ENCODE measurements at places on chromosomes 7 and 10.

GRCh38 chr7:55149001-55149400, 130.2 kb downstream of the EGFR start:
- no peak for DNase-seq

DNA sequence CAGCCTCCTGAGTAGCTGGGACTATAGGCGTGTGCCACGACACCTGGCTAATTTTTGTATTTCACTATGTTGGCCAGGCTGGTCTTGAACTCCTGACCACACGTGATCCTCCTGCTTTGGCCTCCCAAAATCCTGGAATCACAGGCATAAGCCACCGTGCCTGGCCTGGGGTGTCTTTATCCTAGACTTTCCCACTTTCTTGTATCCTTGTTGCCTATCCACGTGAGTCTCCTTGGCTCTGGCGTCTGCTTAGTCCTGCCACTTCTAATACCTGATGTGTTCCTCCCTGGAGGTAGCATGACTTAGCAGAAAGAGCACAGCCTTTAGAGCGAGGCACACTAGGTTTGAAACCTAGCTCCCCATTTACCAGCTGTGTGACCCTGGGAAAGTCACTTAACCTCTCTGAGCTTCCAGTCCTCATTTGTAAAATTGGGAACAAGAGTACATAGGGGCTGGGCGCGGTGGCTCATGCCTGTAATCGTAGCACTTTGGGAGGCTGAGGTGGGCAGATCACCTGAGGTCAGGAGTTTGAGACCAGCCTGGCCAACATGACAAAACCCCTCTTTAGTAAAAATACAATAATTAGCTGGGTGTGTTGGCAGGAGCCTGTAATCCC, 344.6 kb downstream of the TYW1 start:
- DNase-seq, result no peak

DNA sequence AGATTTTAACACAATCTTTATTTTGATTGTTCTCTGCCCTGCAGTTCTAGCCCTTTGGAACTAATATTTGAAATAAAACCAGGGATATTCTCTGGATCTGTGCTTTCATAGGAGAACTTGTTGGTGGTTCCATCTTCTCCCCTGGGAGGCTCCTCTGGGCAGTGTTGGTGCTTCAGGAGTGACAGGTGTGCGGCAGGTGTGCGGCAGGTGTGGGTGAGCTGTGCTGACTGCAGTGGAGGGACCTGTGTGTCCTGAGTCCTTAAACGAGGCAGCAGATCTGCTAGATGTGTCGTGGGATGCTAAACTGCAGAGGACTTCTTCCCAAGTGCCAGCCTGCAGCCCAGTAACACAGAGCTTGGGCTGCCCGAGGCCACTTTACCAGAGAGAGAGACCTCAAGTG, 98.4 kb downstream of the LYZL1 start:
- no peak for DNase-seq

DNA sequence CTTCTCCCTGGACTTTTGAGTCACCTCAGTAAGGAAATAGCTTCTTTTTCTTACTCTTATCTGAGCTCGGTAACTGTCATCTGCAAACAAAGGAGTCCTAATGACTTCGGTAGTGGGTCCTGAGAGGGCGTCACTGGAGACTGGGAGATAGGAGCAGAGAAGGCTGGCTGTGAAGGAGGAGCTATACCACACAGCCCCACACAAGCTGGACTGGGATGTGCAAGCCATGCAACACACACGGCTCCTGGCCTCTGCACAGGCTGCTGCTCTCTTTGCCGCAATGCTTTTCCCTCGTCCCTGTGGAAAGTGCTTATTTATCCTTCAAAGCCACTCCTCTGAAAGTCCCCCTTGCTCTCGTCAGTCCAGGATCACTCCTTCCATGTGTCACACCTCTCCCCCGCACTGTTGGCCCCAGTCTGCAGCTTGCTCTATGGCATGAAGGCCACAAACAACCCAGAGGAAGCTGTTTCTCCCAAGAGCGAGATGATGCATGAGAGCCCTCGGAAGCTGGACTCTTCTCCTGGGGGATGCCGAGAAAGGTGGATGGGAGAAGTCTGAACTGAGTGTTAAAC, 14.9 kb downstream of the TMEM273 start:
- no peak for DNase-seq

GRCh38 chr7:121558288-121558687, 162.2 kb upstream of the FAM3C start:
- DNase-seq, result no peak

DNA sequence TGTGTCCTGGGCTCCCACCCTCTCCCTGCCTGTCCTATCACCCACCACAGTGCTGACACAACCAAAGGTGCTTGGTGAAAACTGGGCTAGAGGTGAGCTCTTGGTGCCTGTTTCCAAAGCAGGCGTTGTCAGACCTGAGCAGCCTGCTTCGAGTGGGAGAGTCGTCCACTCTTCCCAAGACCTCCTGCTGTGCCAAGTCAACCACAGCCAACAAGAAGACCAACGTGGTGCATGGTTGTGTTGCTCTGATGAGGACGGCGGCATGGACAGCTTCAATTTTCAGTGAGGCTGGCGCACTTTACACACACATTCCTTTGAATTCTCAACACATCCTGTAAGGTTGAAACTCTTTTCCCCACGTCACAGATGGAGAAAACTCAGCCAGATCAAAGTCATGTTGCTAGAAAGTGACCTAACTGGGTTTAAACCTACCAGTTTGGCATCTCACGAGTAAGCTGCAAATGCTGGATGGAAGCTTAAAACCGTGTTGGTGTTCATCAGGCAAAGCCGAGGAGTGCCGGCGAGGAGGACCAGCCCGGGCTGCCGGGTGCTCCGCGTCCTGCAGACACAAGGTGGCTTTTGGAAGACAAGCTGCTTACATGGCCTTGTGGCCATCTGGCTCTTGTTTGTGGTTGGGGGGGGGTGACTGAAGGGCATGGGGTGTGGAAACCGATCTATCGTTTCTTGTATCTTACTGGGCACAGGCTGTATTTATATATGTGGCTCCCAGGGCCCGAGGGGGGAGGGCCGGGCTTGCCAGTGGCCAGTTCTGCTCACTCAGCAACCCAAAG, 39.3 kb downstream of the INSIG1 start:
- DNase-seq, result no peak

DNA sequence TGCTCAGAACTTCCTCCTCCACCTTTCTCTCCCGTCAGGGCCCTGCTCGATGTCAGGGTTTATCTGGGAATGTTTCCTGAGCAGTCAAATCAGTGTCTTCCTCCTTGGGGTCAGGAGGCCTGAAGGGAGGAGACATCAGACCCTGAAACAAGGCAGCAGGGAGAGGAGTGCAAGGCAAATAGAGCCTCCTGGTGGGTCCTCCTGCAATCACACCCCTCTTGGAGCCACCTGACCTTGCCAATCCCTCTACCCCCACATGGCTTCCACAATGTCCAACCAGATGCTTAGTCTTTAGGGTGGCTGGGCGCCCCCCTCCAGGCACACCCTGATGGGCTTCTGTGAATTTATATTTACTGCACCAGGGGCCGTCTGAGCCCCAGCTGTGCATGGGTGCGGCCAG, 12.2 kb downstream of the GPR26 start:
- DNase-seq, result no peak

DNA sequence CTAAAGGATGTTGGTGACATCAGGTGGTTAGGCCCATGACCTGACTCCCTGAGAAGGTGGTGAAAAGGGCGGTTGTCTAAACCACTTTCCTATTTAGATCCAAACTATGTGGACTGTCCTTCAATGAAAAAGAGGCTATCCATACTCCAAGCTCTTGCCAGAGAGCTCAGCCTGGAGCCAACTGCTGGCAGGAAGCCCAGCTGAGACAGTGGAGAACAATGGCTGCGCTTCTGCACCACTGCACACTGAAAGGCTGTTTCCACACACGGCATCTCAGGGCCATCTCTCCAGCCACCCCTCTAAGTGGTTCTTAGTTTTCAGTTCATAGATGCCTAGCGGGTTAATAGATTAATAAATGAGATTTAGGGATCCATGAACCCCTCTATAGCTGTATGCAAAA, 488.8 kb upstream of the ZMIZ1 start:
- DNase-seq, result no peak

GRCh38 chr10:43086321-43086942, 9.6 kb downstream of the RET start:
- DNase-seq, result no peak

DNA sequence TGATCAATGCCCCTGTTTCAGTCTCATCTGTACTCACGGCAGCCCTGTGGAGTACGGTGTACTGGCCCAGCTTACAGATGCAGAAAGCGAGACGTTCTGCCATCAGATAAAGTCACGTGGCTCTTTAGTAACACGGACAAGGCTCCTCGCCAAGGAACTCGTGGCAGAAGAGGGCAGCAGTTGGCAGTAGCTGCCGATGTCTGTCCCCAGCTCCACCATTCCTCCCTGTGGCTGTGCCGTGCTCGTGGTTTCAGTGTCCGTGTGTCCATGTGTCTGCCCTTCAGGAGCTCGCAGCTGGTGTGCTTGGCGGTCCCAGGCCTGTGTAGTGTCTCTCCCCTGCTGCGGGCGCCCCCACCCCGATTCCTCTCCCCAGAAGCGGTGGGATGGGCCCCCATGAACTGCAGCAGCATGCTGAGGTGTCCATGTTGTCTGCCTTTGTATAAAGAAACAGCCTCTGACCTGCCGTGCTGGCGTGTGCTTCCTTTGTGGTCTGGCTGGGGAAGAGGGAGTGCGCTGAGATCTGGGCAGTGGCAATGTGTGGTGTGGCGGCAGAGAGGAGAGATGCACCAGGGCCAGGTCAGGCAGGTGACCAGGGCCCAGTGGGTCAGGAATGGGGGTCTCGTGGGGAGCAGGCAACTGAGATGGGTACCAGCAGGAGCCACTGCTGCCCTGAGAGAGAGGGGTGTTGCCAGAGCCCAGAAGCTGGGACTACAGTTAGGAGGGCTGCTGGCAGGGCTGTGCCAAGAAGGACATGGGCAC, 9.8 kb downstream of the RHBDD2 start:
- no peak for DNase-seq

DNA sequence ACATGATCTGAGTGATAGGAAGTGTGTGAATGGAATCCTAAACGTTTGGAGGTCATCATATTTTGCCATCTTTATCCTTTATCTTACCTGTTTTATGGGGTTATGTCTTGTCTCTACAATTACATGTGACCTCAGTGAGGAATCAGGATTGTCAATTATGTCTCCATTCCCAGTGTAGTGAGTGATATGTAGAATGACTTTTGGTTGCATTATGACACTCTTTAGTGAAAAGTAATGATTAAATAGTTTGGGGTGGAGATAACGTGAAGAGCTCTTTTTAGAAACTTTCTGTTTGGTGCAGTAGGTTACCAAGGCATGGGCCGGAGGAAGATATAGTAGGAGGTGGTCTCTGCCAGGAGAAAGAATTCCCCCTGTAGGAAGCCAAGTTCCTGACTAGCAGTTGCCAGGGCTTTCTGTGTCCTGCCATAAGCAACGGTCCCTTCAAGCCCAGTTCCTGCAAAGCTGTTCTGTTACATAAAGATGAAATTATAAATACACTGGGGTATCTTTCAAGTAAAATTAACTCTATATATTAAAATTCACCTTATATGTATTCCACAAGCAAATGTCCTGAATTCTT, 228.2 kb downstream of the NSUN6 start:
- DNase-seq, result no peak

- no peak for DNase-seq
These were observed 2.2 kb downstream of the STOX1 start for GRCh38 chr10:68829521-68829920.

DNA sequence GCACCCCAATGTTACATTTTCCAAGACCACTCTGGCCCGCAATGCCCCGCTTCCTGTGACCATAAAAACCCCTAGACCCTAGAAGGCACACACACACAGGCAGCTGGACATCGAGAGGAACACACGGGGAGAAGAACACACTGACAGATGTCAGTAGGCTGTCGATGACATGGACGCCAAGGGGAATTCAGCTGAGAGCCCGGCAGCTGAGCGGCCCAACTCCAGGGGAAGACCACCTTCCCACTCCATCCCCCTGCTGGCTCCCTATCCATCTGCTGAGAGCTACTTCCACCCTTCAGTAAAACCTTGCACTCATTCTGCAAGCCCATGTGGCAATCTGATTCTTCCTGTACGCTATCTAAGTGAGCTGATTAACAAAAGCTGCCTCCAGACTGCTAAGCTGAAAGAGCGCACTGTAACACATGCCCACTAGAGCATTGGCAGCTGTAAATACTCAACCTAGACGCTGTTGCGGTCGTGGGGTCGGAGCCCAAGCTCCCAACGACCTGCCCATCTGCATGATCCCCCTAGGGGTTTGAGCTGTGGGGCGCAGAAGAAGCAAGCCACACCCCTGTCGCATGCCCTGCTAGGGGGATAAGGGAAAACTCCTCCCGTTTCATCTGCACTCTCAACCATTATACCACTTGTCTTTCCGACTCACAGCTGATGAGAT, 843.6 kb upstream of the POT1 start:
- DNase-seq, result no peak

DNA sequence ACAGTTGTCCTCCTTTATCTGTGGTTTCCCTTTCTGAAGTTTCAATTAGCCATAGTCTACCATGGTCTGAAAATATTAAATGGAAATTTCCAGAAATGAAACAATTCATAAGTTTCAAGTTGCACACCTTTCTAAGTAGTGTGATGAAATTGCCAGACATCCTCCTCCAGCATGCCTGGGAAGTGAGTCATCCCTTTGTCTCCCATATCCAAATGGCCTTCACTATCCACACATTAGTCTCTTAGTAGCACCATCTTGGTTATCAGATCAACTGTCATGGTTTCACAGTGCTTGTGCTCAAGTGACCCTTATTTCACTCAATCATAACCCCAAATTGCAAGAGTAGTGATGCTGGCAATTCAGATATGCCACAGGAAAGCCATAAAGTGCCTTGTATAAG, 83.4 kb upstream of the PPP1R9A start:
- peak; percentile 19 for DNase-seq

- DNase-seq, result no peak
These were observed 124.7 kb upstream of the C1QL3 start for GRCh38 chr10:16646181-16647059.

DNA sequence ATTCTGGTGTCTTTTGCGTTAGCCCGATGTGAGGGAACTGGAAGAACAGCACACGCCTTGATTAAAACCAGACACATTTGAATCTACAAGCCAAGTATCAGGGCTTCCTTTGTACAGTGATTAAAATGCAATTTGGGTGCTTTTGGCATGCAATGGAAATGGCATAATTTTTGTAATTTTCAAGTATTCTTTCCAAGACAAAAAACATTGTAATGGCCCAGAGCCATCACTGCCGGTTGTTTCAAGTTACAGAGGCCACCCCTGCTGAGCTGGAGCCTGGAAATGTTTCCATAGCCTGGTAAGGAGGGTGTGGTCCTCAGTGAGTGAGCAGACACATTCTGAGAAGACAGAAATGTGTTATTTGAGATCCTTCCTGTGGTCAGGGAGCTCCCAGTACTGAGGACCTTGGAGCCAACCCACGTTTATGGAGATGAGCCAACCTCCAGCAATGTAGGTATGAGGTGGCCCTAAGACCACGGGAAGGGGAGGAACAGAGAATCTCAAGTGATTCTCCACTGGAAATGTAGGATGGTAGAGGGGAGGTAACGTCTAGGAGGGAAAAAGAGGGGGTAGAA, 20.9 kb downstream of the TEX36 start:
- DNase-seq, result peak; percentile 43

Measured in non-pigmented ciliary epithelial cell (primary cell).